ENCODE measurements at places on chromosomes 7 and 10. TPM values are rescaled to one million over a fixed set of nuclear protein-coding genes. Genes with fewer than 3 reads are reported as not detected.

GRCh38 chr7:2451171-2452073 is 24.8 kb downstream of the GRIFIN start:
- peak overlapping the region; percentile 38 for H3K27ac ChIP-seq
- H3K36me3 ChIP-seq = peaks cover 2% of the 10 kb centered on the region
- H3K4me3 ChIP-seq = no peak overlapping the region
- DNase-seq = peak; percentile 94
- H3K4me1 ChIP-seq = peaks cover 8% of the 10 kb centered on the region

The PNLIP gene
- not detected for total RNA-seq

The VGF gene
- total RNA-seq = 0.24 TPM

GRCh38 chr10:30705101-30705624 is 75.6 kb upstream of the LYZL2 start:
- H3K4me1 ChIP-seq = peaks cover 19% of the 10 kb centered on the region
- no peak overlapping the region for H3K27ac ChIP-seq
- H3K27me3 ChIP-seq = peaks cover 2% of the 10 kb centered on the region
- peak; percentile 42 for DNase-seq
- H3K36me3 ChIP-seq = no peaks in the 10 kb centered on the region

DNA sequence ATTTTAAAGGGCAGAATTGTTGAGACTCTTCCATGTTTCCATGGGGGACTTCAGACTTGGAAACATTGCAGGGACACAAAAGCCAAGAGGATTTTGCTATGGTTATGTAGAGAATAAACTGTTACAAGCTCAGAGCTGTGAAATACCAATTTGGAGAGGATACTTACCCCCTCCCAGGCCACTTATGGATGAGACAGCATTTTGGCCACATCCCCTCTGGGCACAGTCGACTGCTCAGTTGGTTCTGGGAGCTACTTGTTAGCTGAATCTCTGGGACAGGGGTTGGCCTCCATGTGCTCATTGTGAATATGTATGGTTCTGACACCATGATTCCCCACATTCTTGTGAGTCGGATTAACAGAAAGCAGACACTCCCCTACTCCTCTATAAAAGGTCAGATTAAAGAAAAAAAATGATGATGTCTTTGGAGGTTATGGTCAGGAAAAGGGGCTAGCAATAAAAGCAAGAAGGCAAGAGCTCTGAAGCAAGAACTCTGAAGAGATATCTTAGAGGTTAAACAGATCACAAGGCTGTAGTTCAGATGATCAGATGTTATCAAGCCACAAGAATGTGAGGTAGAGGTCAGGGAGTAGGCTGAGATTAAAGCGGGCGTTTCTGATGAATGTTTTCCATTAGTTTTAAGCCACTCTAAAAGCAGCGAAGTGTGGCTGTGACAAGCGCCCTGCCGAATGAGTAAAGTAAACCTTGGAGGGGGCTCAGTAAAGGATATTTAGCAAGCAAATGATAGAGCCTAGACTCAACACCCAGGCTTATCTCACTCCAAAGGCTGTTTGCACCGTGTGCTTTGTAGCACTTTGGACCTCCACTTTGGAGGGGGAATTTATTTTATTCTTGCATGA is 17.2 kb downstream of the STAMBPL1 start:
- no peaks in the 10 kb centered on the region for H3K27me3 ChIP-seq
- no peak for DNase-seq
- peak overlapping the region; percentile 17 for H3K27ac ChIP-seq
- peaks cover 28% of the 10 kb centered on the region for H3K4me1 ChIP-seq
- peaks cover 2% of the 10 kb centered on the region for H3K36me3 ChIP-seq

The COL26A1 gene
- 128 TPM for total RNA-seq

Measured in osteocyte (in vitro differentiated cells).